ENCODE measurements at places on chromosomes 5 and 9.

DNA sequence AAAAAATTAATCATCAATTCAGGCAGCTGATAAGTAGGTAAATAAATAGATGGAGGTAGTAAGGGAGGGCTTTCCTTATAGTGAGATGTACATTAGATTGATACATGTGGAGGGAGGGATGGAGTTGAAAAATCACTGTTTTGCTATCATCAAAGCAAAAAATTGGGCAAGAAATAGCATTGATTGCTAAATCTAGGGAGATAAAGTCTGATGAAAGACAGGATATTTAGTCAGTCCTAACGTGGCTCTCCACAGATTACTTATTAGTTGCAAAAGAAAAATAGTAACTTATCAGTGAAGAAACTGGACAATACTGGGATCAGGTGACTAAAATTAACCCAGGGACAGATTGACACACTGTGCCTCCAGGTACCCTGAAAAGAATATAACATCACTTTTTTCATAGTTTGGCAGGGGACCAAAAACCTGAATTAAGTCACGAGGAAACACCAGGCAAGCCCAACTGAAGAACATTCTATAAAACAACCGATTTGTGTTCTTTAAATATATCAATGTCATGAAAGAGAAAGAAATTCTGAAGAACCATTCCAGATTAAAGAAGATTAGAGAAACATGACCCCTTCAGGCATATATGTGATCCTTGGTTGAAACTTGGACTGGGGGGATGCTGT is 27.1 kb upstream of the GOLPH3 start:
- ATAC-seq = no peak

DNA sequence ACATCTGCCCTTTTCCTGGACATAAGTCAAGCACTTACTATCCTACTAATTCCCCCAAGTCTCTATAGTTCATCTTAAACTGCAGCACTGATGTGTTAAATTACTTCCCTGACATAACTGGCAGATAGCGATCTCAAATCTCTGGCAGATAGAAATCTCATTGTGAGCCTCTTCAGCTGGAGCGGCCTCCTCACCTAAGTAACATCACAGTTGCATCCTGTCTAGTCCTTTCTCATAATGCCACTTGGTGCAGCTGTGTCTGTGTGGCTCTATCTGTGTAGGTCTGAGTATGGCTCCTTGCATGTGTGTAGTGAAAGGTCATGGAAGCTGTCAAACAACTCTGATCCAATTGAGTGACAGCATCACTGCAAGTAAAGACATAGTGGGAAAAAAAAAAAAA is 53.6 kb upstream of the FST start:
- ATAC-seq = no peak

DNA sequence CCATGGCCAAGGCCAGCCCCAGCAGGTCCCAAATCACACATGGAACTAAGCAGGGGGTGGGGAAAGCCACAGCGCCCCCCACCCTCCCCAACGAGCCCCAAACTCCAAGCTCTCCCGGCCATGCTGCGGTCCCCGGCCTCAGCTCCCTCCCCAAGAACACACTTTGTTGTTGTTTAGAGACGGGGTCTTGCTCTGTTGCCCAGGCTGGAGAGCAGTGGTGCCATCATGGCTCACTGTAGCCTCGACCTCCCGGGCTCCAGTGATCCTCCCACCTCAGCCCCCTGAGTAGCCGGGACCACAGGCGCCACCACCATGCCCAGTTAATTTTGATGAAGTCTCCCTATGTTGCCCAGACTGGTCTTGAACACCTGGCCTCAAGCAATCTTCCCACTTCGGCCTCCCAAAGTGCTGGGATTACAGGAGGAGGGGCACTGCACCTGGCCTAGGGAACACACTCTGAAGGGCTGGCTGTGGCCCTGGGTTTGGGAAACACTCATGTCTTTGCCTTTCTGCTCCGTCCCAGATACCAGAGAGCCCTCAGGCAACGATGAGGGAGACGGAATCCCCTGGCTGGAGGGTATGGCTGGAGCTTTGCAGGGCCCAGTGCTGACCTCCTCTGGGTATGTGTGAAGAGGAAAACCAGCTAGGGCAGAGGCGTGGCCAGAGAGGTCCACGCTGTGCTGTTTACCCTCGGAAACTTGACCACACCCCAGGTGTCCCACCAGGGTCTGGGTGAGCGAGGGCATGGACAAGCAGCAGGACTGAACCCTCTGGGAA is 53.2 kb upstream of the UBAC1 start:
- ATAC-seq = no peak

GRCh38 chr9:33049680-33050361 is 24.7 kb downstream of the DNAJA1 start:
- ATAC-seq = no peak

GRCh38 chr9:100662122-100662521 is 84.2 kb downstream of the CAVIN4 start:
- ATAC-seq = no peak

DNA sequence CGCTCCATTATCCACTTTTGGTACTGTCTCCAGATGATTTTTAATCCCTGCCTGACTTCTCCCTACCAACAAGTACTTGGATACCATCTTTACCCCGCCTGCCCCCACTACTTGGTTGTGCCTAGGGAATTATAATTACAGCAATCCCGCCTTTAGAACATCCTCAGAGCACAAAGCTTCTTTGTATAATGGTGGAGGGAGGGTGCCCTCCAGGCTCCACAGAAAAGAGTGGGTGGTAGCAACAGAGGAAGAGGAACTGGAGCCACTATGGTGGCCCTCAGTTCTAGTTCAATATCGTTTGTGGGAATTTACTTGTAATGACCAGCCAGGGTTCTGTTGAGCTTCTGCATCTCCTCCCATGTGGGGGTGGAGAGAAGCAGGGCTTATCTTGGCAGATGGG is 79.0 kb upstream of the RNF38 start:
- ATAC-seq = no peak

DNA sequence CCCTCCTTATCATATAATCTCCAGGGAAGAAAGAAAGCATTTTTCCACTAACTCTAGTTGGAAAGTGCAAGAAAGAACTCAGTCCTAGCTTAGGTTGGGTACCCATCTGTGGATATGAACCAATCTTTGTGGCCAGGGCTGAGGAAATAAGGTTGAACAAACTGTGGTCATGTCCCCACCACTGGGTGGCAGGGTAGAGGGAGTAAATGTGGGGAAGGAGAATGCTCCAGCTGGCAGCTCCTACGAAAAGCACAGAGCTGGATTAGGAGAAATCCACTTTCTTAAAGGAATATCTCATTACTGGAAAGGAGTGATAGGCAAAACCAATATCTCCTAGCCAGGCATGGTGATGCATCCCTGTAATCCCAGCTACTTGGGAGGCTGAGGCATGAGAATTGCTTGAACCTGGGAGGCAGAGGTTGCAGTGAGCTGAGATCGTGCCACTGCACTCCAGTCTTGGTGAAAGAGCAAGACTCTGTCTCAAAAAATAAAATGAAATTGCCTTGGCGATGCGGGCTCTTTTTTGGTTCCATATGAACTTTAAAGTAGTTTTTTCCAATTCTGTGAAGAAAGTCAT is 175.1 kb downstream of the CCDC192 start:
- peak; percentile 84 for ATAC-seq

GRCh38 chr5:137142346-137142745 is 356.8 kb downstream of the SPOCK1 start:
- no peak for ATAC-seq

All from esophagus mucosa (tissue), 1 donor.